D341Med (cell line): ENCODE measurements at places on chromosomes 3 and 15.

GRCh38 chr15:75620841-75621391 lies 4.6 kb downstream of the SNUPN start:
- DNase-seq, result no peak

GRCh38 chr15:101178931-101179330 lies 72.9 kb downstream of the CHSY1 start:
- DNase-seq, result no peak

GRCh38 chr3:40780925-40781406 lies 256.2 kb downstream of the ZNF621 start:
- no peak for DNase-seq

- no peak for DNase-seq
Measured at GRCh38 chr3:175764722-175765121, 905.6 kb downstream of the NAALADL2 start.

GRCh38 chr3:8085498-8085897 lies 416.1 kb upstream of the LMCD1 start:
- DNase-seq, result no peak

- DNase-seq, result no peak
Measured at GRCh38 chr3:49512781-49513355, 41.4 kb upstream of the BSN start.

DNA sequence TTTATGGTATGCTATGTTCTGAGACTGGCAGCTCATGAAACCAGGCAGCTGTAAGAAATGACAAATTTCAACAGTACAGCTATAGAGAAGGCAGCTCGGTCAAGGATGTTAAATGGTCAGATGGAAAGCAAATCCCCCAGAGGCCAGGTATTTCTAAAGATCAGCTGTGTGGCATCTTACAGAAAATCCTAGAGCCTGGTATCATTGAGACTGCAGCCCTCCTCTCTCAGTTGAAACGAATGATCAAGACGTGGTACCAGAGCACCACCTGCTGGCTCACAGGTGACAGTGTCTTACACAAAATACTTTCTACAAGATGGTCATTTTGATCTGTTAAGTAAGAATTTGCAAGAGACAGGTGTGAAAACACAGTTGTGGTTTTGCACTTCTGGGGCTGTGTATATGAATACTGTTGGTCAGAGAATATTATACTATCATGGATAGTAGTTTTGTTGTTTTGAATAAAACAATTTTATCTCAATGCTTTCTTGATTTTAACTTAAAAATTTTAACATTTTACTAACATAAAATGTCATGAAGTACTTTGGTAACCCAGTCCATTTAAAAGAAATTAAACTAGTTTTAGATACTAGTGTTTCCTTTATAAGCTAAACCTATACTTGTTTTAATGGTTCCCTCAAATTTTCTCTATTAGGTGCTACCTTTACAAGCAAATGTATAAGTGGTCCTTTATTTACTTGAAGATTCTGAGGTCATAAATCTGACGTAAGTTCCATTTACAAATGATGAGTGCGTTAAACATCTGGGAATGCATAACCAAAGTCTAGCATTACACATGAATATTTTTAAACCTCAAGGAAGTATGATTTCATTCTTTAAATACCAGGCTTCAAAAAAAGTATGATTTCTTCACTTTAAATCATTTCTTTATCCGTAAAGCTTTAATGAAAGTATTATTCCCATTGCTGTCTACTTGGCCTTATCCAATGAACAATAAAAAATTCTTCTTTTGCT lies 121.8 kb downstream of the PDZRN3 start:
- peak; percentile 71 for DNase-seq
